ENCODE measurements at places on chromosomes 16 and 17.

DNA sequence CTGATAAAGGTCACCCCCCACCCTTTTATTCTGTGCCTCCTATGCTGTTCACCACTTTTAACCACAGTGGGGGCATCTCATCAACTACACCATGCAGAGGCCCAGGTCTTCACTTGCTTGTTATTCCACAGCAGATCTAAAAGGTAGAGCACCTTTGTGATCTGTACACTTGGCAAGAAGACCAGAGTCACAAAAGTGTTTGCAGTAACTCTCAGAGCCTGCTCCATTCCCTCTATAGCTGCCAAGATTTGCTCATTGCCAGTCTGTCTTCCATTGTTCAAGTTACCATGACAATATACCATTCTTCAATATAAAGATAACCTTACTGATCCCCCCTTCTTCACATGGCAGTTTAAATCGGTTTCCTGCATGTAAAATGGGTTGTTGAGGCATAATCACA lies 180.0 kb downstream of the TOX3 start:
- no peak for DNase-seq

DNA sequence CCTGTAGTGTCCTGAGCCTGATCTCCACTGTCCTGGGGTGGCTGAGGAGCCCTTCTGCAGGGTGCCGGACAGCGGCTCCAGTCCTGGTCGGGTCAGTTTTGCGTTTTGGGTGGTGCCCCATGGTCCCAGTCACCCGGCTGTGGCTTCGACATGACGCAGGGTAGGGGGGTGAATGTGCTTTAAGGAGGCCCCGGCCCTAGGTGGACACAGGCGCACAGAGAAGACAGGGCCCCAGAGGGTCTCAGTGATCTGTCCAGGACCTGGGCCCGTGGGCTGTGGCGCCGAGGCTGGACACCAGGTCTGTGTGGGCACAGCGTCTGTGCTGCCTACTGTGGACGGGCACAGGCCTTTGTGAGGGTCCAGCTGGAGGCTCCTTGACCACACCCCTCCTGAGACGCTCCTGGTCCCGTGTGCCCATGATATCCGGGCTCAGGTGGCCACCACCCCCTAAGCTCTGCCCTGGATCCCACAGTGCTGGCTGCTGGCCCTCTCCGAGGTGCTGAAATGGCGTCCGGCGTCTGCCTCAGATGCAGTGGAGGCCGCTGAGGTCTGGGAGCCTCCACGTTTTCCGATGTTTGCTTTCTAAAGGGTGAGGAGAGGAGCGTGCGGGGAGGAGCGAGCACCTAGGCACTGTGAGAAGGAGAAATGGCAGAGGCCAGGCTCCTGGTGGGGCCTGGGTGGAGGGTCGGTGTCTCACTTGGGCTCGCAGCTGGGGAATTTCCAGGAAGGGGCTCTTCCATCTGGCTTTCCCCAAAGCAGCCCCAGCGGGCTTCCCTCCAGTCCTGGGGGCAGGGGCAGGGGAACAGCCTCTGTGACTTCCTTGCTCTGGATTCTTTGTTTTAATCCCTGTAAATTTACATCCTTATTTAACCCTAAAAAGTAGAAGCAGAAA lies 56.1 kb upstream of the ACSF3 start:
- no peak for DNase-seq

DNA sequence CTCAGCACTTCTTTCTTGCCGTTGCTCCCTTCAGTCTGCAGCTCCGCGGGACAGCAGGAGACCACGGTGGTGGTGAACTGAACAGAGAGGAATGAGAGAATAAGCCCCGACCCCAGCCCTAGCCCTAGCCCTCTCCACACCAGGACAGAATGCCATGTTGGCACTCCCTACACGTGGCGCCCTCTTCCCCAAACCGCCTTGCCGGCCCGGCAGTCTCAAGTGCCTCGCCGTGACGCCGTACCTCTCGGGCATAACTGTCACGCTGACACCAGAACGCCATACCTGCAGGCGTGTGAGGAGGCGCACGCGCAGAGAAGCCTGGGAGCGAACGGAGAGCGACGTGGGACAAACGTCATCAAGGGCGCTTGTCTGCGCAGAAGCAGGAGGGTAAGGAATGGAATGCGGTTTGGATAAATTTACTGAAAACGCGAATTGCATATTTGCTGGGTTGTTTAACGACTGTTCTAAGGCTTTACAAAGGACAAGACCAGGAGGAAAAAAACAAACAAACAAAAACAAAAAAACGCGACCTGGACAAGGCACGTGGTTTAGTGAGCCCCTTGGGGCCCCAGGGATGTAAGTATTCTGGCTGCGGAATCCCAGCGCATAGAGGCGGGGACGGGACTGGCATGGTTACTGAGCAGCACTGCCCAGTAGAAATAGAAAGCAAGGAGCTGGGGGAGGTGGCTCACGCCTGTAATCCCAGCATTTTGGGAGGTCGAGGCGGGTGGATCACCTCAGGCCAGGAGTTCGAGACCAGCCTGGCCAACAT lies at the start of gene AARSD1:
TSS of gene AARSD1 (minus strand) at position 294 of the 772 bp plus-strand sequence. CDS start at position 280, 14 bp downstream.
- DNase-seq: peak; percentile 90

DNA sequence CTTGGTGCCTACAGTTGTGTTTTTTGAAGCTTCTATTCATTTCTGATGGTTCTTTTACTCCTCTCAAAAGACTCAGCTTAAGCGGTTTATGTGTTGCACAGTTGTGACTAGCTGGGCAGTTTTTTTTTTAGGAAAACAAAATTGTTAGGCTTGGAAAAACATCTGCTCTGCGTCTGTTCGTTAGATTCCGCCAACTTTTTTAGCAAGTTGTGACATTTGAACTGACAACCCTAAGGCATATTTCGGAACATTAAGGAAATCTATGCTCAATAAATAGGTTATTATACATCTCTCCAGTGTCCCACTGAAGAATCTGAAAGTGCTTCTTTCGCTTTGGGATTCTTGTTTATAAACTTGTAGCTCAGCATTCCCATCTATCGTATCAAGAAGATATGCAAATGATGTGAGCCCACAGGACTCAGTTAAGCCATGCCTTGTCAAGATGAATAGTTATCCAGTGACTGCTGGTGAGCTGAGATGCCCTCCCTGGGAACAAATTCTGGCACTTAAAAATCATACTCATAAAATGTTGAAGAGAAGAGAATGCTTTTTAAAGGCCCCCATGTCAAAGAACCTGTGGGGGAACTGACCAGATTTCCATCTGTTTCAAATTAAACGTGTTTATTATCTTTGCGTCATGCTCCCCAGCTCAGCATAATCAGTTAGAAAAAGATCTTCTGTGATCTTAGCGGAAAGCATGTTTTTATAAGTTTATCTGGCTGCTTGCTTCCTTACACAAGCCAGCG lies 109.0 kb upstream of the FAM20A start:
- DNase-seq: no peak

DNA sequence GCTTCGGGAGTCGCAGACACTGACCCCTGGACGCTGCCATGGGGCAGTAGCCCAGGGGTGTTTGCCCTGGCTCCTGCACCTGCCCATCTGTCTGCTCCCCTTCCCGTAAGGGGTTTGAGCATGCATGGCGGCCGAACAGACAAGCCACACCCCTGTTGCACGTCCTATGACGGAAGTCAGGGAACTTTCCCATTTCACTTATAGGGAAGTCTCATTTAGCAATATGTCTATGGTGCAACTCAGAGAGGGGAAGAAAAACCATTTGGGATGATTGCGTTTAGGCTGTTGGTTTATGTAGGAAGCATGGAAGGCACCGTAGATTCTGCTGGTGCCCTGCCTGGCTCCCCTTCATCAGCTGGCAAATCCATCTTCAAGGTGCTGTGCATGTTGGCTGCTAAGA lies 112.5 kb downstream of the HAPSTR1 start:
- no peak for DNase-seq

GRCh38 chr17:76558198-76559095 lies 18.6 kb downstream of the PRCD start:
- DNase-seq: no peak

- DNase-seq: no peak
Measured at GRCh38 chr16:79970087-79970486, 369.6 kb upstream of the MAF start.

DNA sequence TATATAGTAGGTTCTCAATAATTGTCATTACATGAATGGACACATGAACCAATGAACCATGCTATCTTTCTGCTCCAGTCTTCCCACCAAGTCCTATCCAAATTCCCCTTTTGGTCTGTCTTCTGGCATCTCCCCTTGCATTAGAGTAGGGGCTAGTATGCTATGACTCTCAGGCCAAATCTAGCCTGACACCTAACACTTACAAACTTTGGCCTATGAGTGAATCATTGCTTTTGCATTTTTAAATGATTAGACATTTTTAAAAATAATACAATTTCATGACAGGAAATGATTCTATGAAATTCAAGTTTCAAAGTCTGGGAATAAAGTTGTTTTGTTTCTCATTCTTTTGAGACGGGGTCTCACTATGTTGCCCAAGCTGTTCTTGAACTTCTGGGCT lies 102.5 kb upstream of the MAF start:
- DNase-seq: no peak

- no peak for DNase-seq
Measured at GRCh38 chr17:58436805-58437239, 19.5 kb upstream of the RNF43 start.

DNA sequence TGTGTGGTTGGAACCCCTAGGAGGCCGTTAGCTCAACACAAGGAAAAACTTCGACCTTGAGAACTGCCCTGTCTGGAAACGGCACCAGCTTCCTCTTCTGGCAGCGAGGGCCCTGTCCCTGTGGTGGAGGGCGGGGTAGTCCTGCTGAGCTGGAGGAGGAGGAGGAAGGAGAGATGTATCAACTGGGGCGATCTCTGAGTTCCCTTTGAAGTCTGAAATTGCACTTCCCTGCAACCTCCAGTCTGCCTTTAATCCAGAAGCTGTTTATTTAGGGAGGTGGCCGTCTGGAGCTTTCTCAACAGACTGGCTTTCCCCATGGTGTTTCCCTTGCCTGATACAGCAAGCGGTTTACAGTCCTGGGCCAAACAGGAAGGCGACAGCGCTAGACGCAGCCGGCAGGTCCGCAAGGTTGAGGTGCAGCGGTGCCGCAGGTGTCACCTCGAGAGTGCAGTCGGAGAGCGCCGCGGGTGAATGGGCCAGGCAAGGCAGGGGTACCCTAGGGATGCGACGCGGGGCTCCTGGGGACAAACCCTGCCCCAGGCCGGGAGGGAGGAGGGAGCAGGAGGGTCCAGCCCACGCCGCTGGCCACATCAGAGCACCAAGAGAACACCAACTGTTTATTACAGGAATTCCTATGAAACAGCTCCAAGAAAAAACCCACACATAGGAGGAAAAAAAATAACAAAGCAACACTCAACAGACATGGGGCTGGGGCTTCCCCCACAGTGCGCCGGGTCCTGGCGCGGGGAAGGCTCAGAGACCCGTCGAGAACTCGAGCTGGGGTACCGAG lies 11.4 kb upstream of the MRPS23 start:
- no peak for DNase-seq
